Stimulated activated CD8-positive, alpha-beta memory T cell treated with anti-CD3 and anti-CD28 coated beads, Interleukin-2, amount 100 ng/mL, for 1 hour (primary cell): ENCODE measurements at places on chromosomes 4 and X.

DNA sequence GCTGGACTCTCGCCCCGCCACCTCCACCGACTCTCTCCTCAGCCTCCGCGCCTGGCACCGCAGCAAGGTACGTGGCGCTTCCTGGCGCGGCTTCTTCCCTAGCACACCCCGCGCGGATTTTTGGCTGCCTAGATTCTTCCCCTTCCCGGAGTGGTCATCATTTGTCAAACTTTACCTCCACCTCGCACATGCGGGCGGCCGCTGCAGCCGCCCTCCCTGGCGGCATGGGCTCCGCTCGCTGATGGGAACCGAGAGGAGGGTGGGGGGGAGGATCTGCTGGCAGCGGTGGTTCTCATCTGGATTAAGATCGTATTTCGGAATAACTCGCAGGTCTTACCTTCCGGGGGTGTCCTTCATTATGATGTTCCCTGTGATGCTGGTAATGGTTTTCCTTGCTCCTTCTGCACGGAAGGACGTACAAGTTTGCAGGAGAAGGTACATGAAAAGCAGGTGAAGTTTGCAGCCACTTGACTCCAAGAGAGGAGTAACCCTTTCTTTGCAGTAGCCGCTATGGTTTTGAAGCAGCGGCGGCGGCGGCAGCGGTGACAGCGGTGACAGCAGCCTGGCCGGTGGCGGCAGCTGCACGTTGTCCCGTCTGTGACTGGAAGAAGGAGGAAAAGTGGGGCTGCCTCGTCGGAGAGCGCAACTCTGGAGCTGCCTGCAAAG, 2183.9 kb upstream of the TENM3 start:
- DNase-seq = no peak

- DNase-seq = no peak
These were observed 46.5 kb downstream of the HADH start for GRCh38 chr4:108036213-108036612.

- DNase-seq = no peak
These were observed 48.2 kb downstream of the TMEM156 start for GRCh38 chr4:38983787-38984598.

GRCh38 chrX:4622486-4623167, 909.2 kb upstream of the PRKX start:
- no peak for DNase-seq

- DNase-seq = no peak
These were observed 244.3 kb downstream of the CBR4 start for GRCh38 chr4:168765726-168766125.

GRCh38 chr4:177964693-177965168, 522.5 kb upstream of the AGA start:
- no peak for DNase-seq

DNA sequence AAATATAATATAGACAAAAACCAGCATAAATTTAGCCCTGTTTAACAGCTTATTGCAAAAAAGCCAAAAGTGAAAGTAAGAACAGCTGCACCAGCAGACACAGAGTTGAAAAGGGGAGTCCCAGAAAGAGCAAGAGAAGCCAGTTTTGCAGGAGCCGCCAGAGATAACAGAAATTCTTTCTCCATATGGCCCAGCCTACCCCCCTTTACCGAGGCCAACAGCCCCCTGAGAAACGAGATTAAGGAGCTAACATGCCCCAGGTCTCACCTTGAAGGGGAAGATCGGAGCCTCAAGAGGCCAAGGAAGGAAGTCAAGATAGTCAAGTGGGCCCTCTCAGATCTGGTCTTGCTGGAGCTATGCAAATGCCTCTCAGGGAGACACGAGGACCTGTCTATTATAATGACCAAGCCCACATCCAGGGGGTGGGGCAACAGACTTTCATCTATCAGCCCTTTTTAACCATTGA, 4.8 kb downstream of the ACOX3 start:
- DNase-seq = no peak

- no peak for DNase-seq
These were observed 48.5 kb downstream of the SMAD1 start for GRCh38 chr4:145530189-145530588.

- no peak for DNase-seq
These were observed 234.8 kb downstream of the SCFD2 start for GRCh38 chr4:53130896-53131561.

- DNase-seq = no peak
These were observed 38.0 kb downstream of the APBB2 start for GRCh38 chr4:41176340-41176739.

GRCh38 chrX:153725039-153725831, 579 bp downstream of the ABCD1 start:
- DNase-seq = no peak

DNA sequence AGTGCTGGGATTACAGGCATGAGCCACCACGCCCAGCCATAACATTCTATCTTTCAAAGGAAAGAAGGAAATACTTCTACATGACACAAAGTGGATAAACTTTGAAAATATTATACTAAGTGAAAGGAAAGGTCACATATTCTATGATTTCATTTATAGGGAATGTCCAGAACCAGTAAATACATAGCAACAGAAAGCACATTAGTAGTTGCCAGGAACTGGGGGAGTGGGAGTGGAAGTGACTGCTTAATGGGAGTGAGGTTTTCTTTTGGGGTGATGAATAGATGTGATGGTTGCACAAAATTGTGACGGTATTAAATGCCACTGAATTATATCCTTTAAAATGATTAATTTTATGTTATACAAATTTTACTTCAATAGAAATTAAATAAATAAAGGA, 95.7 kb upstream of the IL15 start:
- no peak for DNase-seq

- no peak for DNase-seq
These were observed 20.8 kb downstream of the IRF2 start for GRCh38 chr4:184453365-184454160.

GRCh38 chr4:40232610-40233009, 35.8 kb downstream of the RHOH start:
- DNase-seq = no peak

- DNase-seq = no peak
These were observed 35.6 kb downstream of the COL25A1 start for GRCh38 chr4:109266891-109267290.

DNA sequence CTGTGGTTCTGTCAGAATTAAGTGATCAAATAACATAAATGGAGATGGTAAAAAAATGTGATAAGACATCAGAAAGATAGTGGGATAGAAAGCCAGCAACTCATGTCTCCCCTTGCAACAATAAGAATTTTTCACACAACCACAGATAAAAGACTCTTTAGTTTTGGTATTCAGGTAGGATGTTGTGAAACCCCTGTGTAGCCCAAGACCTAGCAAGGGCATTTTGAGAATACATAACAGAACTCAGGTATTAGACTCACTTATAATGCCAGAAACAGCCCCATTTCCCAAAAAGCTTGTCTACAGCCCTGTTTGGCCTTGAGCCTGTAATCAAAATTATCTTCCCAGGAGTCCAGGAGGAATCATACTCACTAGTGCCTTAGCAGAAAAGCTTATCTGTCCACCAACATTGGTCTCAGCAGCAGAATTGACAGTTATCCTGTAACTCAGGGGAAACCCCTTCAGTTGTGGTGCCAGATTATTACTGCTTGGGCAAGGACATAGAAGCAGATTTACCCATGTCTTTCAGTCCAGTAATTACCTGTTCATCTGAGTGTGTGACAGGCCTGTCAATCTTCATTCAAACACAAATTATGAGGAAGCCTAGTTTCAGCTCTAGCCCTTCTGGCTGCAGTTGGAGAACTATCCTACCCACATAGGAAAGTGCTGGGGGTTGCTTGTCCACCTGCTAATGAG, 41.0 kb upstream of the UGT2B17 start:
- no peak for DNase-seq

DNA sequence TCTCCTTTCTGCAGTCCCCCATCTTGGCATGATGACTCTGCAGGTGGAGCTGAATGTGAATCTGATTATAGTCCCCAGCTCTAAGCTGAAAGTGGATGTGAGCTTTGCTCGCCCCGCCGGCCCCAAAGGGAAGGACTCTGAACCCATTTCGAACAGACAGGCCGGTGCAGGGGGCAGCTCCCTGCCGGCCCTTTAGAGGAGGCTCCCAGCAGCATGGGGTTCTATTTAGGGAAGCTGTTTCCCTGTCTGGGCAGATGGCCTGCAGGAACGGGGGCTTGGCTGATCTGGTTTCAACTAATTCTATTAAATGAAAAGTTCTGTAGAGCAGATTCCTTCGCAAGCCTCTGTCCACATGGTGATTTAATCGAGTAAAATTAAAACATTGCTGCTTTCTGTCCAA, 104.8 kb upstream of the MSX1 start:
- DNase-seq = no peak

- no peak for DNase-seq
These were observed 17.7 kb downstream of the UBE2D3 start for GRCh38 chr4:102809691-102810090.

- no peak for DNase-seq
These were observed 59.1 kb downstream of the AMELX start for GRCh38 chrX:11352296-11352741.

GRCh38 chr4:143424276-143424675, 87.6 kb downstream of the GAB1 start:
- DNase-seq = no peak

GRCh38 chr4:169201222-169202144, 69.3 kb downstream of the SH3RF1 start:
- DNase-seq = no peak

DNA sequence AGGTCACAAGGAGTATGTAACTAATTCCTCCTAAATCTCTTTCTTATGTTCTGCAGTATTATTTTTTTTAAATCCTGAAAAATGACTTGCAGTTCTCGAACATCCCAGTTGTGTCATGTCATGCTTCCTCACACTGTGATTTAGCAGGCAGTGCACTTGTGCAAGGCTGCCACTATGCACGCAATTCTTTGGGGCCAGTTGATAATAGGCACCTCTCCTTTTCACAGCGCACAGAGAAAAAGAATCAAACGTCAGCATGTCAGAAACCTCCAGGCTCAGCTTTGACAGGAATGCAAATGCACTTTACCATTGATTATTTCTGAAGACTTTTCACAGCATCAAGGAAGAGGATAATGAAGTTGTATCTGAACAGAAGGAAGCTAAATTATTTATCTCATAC, 62.9 kb downstream of the FGF13 start:
- DNase-seq = no peak

- no peak for DNase-seq
These were observed 8.4 kb upstream of the ELF4 start for GRCh38 chrX:130118441-130119311.

GRCh38 chr4:39331191-39331590, 35.0 kb downstream of the RFC1 start:
- no peak for DNase-seq

DNA sequence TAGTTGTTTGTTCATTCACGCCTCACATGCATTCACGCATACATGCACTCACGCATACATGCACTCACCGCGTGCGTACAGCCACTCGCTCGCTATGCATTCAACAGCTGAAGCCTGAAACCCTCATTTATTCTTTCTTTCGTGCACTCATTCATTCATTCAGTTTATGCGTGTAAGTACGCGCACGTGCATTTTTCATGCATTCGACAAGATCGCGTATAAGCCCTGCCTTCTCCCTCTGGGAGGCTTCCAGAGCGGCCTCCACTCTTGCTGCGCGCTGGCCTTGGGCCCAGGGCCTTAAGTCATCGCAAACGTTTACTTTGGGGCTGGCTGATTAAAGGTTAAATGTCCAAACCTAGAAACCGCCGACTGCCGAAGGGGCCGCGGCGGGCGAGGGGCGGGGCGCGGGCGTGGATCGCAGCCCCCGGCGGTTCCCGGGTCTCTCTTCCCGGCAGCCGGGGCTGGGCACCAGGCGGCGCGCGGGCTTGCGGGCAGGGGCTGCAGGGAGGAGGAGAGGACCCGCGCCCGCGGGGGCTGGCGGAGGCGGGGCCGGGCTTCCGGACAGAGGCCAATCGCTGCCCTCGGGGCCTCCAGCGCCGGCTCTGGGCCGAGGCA, at the start of gene GYG2:
TSS of gene GYG2 (plus strand) at position 587 of the 615 bp plus-strand sequence. CDS start 1,259 bp downstream, outside the sequence.
- DNase-seq = no peak

DNA sequence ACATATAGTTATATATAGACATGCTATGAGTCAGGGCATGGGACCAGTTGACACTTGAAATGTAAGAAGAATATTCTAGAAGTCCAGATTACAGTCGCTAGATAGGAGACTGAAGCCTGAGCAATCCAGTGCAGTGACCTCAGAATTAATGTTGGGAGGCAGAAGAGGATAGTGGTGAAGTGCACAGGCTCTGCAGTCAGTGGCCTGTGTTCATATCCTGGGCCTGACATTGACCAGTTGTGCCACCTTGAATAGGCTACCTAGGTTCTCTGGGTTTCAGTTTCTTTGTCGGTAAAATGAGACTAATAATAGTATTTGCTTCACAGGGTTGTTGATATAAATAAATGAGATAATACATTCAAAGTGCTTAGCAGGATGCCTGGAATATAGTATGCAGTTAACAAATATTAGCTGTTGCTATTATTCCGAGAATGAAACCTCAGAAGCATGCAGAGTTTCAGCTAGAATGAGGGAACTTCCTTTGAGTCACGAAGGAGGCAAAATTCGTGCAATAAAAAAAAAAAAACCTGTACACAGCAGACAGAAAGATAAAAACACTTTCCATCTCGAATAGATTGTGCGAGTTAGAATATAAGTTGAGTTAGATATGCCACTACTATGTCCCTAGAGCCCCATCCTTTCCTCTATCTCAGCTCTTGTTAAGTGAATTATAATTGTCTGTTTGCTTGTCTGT, 4.0 kb upstream of the SH2D1A start:
- no peak for DNase-seq

GRCh38 chr4:81609844-81610243, 138.1 kb upstream of the RASGEF1B start:
- DNase-seq = no peak

DNA sequence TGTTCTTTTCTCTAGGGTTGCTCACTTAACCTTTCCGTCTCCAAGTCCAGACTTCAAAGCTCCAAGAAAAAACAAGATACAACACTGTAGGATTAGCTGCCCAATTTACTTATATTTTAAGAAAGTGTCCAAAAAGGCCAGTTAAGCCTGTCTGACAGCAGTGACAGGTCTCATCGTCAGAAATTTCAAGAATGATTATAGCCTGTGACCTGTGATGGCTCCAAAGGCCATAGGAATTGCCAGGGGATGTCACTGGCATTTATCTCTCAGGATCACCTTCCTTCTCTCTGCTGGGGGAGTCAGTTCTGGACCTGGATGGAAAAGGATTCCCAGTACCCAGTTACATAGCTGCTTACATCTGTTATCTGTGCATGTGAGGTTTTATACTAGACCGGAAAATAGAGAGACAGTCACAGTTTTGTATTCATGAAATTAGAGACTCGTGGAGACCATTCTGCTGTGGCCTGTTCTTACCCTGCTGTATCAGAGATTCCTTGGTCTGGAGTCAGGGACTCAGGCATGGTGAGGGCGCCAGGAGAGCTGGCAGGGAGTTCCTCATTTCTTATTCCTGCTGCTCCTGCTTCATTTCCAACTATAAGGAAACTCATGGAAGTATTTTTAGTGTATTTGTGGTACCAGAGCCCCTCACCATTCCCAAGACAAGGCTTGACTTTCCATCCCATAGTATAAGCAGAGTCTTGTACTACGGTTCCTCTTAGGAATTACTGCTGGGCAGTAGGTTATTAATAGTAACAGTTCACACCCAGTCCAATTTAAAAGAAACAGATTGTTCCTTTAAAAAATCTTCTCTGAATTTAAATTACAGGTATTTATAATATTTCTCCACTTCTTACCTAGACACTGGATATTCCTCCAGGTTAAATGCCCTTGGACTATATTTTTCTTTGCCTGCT, 220.8 kb downstream of the SHROOM3 start:
- no peak for DNase-seq

- DNase-seq = no peak
These were observed 157.6 kb downstream of the KLHL13 start for GRCh38 chrX:117959045-117959444.

- no peak for DNase-seq
These were observed 516.8 kb upstream of the ADGRL3 start for GRCh38 chr4:60683357-60683756.
